Nephron progenitor cell (in vitro differentiated cells): ENCODE measurements at places on chromosomes 7 and 10.

DNA sequence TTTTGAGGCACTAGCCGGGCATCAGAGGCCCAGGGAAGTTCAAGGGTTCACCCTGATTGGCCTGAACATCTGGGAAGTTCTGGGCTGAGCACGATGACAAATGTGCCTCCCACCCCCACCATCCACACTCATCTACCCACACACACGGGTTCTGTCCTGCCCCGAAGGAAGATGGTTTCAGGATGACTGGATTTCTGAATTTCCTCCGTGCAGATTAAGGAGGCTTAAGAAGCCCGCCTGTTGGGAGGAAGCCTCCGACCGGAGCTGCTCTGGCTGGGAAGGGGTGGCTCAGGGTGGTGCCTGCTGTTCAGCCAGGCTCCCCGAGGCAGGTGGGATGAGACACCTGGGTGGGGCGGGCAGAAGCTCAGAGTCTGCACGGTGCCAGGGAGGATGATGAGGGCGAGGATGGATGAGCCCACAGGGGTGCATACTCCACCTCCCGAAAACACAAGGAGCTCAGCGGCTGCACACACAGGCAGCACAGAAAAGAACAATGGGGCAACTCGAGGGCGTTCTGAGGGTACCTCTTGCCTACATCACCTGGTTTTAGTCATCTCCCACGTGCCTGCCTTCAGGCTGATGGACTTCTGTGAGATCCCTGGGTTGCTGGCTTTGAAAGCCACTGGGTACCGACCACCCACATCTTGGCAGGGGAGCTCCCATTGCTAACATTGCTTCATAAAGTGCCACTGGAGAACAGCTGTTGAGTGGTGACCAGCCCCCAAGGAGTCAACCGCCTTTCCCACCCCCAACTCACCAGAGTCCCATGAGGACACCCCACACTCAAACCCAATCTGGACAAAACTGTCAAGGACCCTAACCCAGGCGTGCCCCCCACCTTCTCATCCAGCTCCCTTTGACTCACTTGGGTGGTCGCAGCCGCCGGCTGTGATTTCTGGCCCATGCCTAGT, 41.2 kb downstream of the CALML3 start:
- DNase-seq = no peak

DNA sequence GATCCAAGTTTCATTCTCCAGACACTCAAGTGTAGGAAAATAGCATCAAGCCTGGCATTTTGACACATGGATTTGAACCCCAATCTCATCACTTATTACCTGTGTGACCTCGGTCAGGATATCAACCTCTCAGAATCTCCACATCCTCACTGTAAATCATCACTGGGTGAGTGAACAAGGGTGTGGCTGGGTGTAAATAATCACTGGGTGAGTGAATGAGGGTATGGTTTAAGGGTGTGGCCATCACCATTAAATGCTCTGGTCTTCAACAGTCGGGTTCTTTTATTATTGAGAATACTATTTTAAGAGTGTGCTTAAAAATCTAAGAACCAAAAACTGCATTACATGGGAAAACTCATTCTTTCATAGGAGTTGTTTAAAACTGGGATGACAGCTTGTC, 200.1 kb downstream of the DOCK4 start:
- DNase-seq = no peak

DNA sequence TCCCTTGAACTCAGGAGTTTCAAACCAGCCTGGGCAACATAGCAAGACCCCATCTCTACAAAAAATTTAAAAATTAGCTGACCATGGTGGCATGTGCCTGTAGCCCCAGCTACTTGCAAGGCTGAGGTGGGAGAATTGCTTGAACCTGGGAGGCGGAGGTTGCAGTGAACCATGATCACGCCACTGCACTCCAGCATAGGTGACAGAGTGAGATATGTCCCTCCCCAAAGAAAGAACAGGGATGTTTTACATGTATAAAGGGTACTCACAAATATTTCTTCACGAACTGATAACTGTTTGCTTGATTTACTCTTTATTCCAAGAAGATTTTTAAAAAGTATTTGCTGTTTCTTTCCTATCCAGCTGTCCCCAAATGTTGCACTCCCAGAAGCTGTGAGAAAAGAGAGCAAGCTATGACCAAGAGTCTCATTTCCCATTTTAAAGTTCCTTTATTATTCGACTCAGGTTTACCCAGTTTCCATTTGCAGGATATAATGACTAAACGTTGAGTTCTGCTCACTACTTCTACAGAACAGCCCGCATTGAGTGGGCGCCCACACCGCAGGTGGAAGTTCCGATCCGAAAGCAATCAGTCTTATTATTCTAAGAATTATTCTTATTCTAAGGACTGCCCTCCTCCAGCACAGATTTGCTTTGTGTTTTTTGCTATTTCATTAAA, 90.7 kb downstream of the APBB1IP start:
- DNase-seq = no peak

- DNase-seq = no peak
Measured at GRCh38 chr10:132692311-132692710, 93.6 kb downstream of the NKX6-2 start.

DNA sequence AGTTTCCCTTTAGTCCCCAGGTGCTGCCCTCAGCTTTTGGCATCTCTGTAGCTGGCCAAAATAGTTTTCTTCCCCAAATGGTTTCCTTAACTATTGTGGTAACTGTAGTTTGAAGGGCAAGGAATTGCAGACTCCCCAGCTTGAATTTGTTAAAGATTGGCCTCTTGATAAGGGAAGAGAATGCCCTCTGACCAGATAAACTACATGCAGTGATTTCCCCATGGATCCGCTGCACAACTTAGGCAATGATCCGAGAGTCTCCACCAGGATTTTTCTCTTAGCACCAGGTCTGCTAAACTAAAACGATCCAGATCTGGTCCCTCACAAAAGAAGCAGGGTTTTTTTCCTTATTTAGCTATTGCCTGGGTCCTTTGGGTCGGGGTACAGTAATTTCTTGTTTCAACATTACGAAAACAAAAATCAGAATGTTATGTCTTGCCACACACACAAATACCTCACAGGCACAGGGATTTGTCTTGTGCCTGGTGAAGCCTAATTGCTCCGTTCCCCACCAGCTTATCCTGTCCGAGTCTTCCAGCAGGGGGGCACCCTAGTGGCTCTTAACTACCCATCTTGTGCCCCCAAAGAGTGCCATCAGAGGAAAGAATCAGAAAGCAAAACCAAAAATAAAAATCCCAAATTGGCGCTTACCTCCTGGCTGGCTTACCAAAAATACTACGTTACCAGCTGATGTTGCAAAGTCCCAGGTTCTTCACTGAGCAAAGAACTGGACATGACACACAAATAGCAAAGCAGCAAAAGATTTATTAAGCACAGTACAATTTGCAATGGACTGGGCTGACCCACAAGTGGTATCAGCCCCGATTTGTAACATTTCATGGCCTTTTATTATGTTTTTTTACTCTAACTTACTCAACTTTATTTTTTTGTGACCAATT, 16.4 kb upstream of the STEAP2 start:
- DNase-seq = no peak
